ENCODE measurements at places on chromosomes 5 and 9.

GRCh38 chr5:95808013-95808685, 14.4 kb downstream of the GLRX start:
- no peak for DNase-seq

GRCh38 chr9:81896070-81896469, 32.2 kb upstream of the SPATA31D4 start:
- no peak for DNase-seq

DNA sequence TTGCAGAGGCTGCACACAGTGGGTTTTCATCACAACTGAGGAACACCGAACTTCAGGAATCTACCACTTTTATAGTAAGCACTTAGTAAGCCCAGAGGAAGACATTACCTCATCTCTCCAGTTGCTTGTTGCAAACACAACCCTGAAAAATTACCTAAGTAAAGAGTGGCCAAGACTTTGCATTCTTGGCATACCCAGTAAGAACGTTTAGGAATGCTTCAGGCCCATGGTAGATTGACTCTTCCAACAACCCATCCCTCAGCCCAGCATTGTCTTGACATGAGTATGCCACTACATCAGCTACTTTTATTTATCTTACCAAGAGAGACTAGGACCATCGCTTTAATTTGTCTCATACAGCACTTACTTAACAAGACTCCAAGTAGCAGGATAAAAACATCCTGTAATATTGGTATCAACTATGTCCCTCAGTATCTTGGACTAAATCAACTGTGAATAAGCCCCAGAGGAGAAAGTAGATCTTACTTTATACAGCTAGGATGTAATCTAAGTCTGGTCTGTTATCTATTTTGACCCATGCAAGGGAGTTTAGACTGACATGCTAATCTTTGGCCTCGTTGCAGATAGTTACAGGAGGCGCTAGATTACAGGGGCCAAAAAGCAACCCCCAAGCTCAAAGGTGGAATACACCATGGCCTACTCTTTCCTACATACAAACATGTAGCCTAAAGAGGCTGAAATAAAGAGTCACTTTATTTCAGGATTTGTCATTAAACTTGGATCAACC, 114.9 kb downstream of the INVS start:
- no peak for DNase-seq

DNA sequence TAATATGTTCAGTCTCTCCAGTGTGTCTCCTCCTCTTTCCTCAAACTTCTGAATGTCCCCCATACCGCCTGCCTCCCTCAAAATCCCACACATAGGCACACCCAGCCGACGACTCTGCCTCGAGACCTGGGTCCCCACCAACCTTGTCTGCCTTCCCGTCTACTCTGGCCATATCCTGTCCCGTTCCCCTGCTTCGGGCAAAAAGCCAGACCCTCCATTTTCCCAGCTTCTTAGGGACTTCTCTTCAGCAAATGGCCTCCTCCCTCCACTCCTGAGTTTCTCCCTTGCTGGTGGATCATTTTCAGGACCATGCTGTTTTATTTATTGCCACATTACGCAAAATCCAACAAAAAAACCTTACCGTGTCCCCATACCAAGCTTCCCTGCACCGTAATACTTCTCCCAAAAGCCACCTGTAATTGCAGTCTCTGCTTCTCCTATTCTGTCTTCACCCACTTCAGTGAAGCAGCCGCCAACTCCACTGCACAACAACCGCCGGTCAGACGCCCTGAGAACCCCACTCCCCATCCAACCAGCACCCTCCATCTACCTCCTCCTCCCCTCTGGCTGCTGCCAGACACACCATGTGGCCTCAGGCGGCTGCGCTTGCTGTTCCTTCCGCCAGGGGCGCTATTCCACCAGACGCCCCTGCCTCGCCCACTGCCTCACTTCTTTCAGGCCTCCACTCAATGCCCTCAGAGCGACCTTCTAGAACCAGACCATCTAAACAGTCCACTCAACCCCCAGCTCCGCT, 117.0 kb downstream of the TRPM6 start:
- peak; percentile 24 for DNase-seq

GRCh38 chr9:35811381-35812024, 559 bp downstream of the SPAG8 start:
- DNase-seq, result no peak

- no peak for DNase-seq
These were observed 54.6 kb upstream of the POU4F3 start for GRCh38 chr5:146284016-146284415.

- DNase-seq, result no peak
These were observed 3.2 kb downstream of the IRX1 start for GRCh38 chr5:3598769-3599211.

DNA sequence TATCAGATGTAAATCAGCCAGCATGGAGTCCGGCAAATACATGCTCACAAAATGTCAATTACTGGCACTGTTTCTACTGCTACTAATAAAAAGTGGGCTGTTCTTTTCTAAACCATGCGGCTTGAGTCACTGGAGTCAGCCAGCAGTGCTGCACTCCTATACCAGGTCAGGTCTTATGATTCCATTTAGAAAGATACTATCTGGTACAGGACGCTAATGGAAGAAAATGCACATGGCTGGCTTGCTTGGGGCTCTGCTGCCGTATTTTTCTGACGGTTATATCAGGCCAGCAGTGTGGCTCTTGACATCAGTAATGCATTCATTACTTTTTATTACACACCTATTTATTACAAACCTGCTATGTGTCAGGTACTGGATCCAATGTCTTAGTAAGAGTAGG, 74.3 kb downstream of the NDFIP1 start:
- no peak for DNase-seq

- DNase-seq, result no peak
These were observed 277.0 kb downstream of the DIRAS2 start for GRCh38 chr9:90365666-90366065.

DNA sequence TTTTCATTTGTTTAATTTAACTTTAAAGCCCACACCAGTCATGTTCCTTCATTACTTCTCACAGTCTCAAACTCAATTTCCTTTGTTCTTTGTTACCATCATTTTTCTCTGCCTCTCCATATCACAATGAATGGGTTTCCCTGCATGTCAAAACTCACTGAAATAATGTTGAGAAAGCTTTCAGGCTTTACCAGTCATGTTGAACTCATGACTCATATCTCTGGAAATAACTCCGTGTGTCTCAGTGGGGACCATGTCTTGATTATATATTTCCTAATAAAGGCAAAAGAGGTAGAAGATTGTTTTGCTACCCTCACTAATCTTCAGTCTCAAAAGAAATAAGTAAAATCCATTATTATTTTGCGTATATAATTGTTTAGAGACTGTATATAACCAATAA, 231.2 kb downstream of the CHSY3 start:
- no peak for DNase-seq

DNA sequence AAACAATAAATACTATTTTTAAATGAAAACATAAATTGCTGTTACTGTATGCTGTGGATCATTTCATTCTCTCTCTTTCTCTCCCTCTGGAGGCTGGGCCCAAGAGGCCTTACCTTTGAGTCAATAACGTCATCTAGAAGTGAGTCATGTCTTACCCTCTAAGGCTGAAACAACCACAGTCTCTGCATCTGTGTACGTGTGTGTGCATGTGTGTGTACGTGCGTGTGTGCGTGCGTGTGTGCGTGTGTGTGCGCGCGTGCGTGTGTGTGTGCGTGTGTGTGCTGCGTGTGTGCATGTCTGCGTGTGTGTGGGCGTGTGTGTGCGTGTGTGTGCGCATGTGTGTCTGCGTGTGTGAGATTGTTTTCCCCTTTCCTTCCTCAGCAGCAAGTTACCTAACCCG, 13.6 kb upstream of the IL17B start:
- DNase-seq, result no peak

GRCh38 chr9:135851748-135852147, 55.6 kb downstream of the CAMSAP1 start:
- no peak for DNase-seq

DNA sequence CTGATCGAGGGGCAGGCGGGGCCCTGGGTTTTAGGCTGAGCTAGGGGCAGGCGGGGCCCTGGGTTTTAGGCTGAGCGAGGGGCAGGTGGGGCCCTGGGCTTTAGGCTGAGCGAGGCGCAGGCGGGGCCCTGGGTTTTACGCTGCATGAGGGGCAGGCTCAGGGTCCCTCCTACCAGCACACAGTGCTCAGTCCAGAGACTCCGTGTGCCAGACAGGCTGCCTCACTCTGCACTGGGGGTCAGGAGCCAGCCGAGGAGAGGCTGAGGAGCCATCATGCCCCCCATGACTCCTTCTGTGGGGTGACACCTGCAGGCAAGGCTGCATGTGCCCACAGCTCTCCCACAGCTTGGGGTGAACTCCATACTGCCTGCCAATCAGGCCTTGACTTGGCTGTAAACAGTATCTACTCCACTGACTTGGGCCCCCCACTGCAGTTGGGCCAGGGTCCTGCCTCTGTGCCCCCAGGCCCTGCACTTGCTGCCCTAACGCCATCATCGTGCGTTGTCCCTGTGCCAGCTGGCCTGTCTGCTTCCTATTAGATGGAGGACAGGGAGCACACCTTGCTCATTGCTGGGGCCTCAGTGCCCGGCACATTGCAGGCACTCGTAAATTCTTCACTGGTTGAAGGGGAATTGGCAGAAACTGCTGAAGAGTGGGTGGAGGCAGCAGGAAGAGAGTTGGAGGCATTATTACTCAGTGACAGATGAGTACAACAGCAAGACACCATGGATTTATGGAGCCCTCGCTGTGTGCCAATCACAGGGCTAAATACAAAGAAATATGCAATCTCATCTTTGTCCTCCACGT, 78.6 kb downstream of the AMBP start:
- DNase-seq, result no peak

DNA sequence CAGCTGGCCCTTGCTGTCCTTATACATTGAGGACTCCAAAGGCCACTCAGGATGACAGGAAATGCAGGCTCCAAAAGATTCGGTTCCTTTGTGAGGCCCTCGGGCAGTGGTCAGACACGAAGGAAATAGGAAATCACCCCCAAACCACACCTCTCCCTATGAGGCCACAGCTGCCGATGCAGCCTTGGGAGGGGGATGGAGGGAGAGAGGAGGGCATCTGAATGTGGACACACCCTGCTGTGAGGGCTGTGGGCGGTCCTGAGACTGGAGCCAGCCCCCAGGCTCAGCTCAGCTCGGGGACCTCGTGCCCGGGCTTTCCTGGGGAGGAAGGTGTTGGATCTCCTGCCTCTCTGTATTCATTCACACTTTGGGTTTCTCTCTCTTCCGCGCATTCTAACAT, 2.7 kb upstream of the CLPTM1L start:
- DNase-seq, result no peak

GRCh38 chr5:127596501-127596900, 52.4 kb upstream of the CTXN3 start:
- DNase-seq, result no peak

GRCh38 chr5:150407096-150407720, 5.5 kb downstream of the CD74 start:
- no peak for DNase-seq

DNA sequence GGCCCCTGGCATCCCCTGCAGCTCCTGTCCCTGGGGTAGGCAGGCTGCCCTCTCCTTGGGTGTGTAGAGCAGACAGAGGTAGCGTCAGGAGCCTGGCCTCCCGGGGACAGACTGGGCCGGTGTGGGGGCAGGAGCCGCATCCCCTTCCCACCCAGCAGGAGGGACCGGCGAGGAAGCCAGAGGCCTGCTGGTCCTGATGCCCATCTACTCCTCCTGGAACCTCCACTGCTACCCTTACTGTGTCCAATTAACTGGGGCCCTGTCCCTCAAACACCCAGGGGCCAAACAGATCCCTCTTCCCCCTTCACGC, 15.6 kb downstream of the RALGDS start:
- DNase-seq, result no peak

- DNase-seq, result peak; percentile 33
These were observed 61.3 kb downstream of the ENC1 start for GRCh38 chr5:74579215-74579614.

GRCh38 chr5:38483805-38484398, 72.5 kb downstream of the LIFR start:
- no peak for DNase-seq

GRCh38 chr5:144390133-144390532, 219.5 kb downstream of the KCTD16 start:
- DNase-seq, result no peak

- no peak for DNase-seq
These were observed 57.5 kb downstream of the ZNF510 start for GRCh38 chr9:96720435-96720834.

DNA sequence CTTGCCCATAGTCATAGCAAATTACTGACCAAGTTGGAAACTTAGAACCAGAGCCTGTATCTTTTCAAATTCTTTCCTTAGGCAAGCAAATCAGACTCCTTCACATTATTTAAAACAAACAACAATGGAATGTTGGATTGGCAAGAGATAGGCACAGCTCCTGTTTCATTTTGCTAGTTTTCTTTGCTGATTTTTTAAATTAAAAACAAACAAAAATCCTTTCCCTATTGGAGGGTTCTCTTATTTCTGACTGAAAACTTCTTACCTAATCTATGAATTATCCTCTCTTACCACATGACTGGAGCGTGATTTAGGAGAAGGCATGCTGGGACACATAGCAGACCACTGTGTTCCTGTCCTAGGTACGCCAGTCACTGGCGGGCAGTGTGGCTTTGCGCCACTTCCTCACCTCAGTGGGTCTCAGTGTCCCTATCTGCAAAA, 63.0 kb downstream of the TTC39B start:
- DNase-seq, result no peak

DNA sequence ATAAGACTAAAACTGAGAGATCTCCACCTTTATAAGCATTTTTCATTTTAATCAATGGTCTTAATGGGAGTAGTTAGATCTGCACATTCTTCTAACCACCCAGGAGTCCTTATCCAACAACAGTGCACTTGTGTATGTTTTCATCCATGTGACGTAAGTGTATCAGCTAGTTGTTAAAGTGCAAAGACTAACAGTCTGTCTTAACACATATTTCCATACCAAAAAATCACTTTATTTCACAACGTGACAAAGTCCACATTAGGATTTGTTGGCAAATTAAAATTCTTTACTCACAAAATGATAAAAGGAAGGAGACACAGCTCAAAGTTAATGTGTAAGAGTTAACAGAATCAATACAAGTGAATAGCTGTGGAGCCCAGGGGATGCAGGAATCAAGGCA, 1.9 kb upstream of the SMC2 start:
- no peak for DNase-seq

- no peak for DNase-seq
These were observed 44.4 kb downstream of the PHAX start for GRCh38 chr5:126645132-126645531.

GRCh38 chr9:23934291-23934906, 108.4 kb upstream of the ELAVL2 start:
- no peak for DNase-seq

DNA sequence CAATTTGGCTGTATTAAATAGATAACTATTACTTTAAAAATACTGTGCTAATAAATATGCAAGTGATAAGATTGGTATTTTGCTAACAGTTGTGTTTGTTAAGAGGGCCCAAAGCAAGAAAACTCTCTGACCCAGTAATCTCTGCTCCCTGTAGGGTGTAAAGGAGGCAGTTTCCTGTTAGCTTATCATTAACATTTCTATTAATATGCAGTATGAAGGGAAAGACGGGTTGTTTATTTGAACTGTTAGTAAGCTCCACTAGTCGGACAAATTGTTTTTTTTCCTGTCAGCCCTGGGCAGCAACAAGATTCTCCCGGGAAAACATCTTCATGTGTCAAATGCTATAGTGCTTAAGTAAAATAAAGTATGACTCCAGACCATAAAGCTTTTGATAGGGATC, 35.6 kb downstream of the ERP44 start:
- no peak for DNase-seq
